ENCODE measurements at places on chromosomes 6 and 20.

DNA sequence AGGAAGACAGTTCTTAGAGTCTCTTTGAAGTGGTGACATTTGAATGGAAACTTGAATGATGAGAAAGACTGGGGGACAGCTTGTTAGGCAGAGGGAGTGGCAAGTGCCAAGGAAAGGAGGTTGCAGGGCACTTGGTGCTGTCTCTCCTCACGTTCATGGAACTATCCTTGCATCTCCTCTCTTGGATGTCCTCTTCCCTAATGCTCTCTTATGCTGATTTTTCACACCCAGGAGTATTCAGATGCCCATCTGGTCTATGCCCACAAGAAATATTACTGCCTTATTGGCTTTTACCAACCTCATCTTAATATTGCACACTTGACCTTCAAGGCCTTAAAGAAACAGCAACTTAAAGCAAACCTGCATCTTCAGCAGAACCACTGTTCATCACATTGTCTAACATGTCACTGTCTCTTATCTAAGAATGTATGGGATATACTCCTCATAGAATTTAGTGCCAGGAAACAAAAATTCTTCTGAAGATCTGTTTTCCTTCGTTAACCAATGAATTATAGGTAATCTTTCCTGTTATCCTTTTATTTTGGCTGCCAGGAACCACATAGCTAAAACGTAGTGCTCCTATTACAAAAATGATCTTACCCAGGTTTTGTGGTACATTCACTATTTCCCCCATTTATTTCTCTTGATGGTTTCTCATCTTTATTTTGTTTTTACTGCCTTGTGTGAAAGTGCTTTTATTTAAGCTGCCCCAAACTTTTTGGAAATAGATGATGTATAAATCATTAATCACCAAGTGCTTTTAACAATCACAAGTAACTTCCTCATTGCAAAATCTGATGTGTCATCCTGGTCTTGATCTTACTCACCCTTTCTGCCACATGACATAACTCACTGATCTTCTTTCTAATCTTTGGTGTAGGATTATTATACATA, 12.8 kb downstream of the RGS17 start:
- DNase-seq, result no peak

GRCh38 chr6:53813096-53813495, 18.3 kb downstream of the LRRC1 start:
- no peak for DNase-seq

GRCh38 chr6:90483116-90483839, 103.6 kb downstream of the MAP3K7 start:
- no peak for DNase-seq

- DNase-seq, result no peak
These were observed 728.3 kb downstream of the EPHA7 start for GRCh38 chr6:92690997-92691599.

- no peak for DNase-seq
These were observed 22.3 kb downstream of the STX7 start for GRCh38 chr6:132490478-132491204.

Measured in stimulated activated CD8-positive, alpha-beta memory T cell treated with anti-CD3 and anti-CD28 coated beads, Interleukin-15, amount 100 ng/mL, for 24 hours (primary cell).